ENCODE measurements at places on chromosomes 2 and 18.
A peak's percentile ranks its signal among the peaks of the same experiment; 100 is the strongest.

DNA sequence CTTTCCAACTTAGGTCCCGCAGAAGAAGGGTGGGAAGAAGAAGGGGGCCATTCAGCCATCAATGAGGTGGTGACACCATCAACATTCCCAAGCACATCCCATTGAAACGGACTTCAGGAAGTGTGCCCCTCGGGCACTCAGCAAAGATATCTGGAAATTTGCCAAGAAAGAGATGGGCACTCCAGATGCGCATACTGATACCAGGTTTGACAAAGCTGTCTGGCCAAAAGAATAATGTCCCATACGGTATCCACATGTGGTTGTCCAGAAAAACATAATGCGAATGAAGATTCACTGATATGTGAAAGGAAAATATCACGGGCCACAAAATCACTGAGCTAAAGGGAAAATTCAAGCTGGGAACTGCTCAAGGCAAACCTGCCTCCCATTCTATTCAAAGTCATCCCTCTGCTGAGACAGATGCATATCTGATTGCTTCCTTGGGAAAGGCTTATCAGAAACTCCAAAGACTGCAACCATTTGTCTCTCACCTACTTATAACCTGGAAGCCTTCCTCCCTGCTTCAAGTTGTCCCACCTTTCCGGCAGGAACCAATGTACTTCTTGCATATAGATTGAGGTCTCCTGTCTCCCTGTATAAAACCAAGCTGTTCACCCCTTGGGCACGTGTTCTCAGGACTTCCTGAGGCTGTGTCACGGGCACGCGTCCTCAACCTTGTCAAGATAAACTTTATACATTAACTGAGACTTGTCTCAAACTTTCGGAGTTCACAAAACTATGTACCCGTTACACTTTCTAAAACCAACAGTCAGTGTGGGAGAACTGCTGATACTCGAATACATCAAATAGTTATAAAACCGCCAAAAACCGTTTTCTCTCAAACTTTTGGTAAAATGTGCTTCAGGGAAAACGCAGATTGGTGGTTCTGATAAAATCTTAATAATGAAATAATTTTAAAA lies 1.3 kb upstream of the PDK1 start:
- DNase-seq: no peak

- DNase-seq: no peak
These were observed 801.9 kb upstream of the CELF4 start for GRCh38 chr18:38367473-38367872.

- DNase-seq: no peak
These were observed 44.4 kb upstream of the MGAT4A start for GRCh38 chr2:98775146-98775986.

- no peak for DNase-seq
These were observed 380.5 kb downstream of the DSEL start for GRCh38 chr18:67135981-67136380.

DNA sequence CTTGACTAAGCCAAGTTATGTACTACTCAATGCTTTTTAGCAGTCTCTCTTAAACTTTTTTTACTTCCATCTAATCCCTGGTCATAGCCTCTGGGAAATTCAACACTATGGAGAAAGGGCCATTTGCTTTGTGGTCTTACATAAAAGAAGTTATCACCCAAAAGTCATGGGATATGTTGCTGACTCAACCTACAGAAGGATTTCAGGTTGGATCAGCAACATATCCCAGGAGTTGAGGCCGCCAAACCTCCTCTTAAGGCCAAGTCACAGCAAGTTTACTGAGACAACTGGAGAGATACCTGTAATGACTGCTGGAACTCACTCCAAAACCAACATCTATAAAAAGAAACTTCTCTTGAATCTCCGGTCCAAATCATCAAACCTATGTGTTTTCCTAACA lies 141.1 kb downstream of the IRS1 start:
- DNase-seq: no peak

GRCh38 chr2:207925601-207926000 lies 99.7 kb downstream of the PLEKHM3 start:
- DNase-seq: no peak

GRCh38 chr2:156787517-156787916 lies 351.3 kb downstream of the GPD2 start:
- no peak for DNase-seq

DNA sequence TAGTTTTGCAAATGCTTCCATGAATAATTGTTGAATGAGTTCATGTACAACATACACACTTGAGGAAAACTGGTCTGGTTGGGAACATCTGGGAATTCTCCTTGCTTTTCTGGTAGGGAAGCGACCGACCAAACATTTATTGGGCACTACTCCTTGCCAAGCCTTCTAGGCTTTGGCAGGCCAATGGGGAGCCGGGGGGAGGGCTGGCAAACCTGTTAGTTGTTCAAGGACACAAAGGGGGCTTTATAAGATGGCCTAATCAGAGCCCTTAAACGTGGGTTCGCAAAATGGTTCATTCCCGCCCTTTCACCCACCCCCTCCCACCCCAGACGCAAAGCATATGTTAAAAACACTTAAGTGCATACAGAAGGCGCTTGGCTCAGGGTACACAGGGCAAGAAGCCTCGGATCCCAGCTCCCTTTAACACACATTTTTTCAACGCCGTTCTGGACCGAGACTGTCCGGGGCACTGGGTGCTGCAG lies 844 bp upstream of the VSNL1 start:
- DNase-seq: no peak

- no peak for DNase-seq
These were observed 172.7 kb upstream of the TRIB2 start for GRCh38 chr2:12543978-12544558.

GRCh38 chr2:226426292-226426736 lies 373.3 kb downstream of the IRS1 start:
- peak; percentile 98 for DNase-seq

GRCh38 chr2:31275976-31276375 lies 42.0 kb downstream of the EHD3 start:
- DNase-seq: no peak

DNA sequence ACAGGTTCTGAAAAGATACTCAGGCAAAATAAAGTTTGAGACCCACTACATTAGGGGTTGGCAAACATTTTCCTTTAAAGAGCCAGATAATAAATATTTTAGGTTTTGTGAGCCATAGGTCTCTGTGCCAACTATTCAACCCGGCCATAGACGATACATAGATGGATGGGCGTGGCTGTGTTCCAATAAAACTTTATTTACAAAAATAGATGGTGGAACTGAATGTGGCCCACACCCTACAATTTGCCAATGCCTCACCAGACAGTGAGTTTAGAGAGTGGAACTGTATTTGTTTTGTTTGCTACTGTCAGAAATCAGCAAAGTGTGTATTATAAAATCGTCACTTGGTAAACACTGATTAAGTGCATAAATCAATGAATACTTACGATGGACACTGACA lies 78.0 kb downstream of the ACKR3 start:
- DNase-seq: no peak

DNA sequence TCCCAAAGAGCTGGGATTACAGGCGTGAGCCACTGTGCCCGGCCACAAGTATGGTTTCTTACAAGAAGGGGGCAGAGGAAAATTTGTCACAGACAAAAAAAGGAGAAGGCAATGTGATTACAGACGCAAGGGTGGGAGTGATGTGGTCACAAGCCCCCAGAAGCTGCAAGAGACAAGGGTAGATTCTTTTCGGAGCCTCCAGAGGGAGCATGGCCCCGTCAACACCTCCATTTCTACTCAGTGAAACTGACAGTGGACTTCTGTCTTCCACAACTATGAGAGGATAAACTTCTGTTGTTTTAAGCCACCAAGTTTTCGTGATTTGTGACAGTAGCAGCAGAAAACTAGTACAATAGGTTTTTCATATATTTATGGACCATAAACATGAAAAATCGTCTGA lies 2.1 kb upstream of the TCF7L1 start:
- DNase-seq: no peak

GRCh38 chr2:127986548-127987079 lies 41.2 kb downstream of the SAP130 start:
- DNase-seq: no peak

- DNase-seq: no peak
These were observed 1434.4 kb downstream of the LRP1B start for GRCh38 chr2:140696449-140696848.

DNA sequence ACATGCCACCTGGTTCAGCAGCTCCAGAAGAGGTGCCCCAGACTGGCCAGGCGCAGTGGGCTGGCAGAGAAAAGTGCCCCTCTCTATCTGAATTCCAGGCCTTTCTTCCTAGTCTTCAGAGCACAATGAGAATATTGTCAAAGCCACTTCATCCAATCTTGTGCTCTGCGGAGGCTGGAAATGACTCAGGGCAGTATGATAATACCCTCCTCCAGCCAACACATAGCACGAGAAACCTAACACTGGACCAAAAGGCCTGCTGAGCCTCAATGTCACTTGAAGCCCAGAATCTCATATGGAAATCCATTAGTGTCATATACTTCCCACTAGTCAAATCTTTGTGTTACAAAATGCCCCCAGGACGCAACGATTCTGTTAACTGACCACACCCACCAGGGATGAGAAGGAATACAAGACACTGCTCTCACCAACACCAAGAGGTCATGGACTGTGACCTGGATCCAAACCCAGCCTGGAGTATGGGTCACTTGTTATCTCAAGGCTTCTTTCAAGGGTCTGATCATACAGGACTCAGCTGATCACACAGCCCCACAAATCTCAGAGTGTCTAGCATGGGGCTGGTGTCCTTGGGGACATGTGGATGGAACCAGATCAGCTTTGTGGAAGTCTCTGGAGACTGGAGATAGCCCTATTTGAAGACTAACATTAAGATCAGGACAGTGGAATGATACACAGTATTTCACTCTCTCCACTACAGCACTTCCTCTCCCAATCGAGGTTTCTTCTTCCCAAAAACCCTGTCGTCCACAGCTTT lies 10.1 kb downstream of the KIF3C start:
- no peak for DNase-seq

DNA sequence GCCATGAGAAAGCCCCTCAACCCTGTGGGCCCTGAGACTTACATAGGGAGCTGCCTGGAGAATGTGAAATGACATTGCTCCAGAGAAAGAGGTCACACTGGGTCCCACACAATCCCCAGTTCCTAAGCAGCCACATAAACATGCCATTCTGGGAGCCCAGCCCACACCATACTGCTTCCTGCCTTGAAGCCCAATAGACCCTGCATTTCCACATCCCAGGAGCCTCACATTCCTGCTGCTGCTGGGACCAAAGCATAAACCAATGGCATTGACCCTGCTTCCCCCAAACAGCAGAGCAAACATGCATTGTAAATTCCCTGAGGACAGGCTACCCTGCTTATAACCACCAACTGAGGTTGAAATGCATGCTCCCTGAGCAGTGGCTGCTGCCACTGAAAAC lies 1117.6 kb upstream of the SLC39A10 start:
- DNase-seq: no peak

GRCh38 chr2:98568161-98568956 lies 40.0 kb downstream of the COA5 start:
- peak; percentile 17 for DNase-seq

DNA sequence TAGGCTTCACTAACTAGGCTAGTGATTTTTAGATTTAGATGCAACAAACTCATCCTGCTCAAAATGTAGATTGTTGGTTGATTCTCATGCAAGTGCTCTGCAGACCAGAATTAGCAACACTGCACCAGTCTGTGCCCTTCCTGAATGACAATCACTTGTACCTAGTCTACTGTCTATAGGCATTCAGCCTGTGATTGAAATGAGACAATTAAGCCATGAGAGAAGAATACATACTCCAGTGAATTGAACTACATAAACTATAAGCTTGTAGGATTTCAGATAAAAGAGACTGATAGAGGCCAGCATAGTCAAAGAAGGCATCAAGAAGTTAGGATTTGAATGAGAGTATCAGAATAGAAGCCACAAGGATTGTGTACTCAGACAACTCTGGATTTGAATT lies 138.3 kb upstream of the NRXN1 start:
- no peak for DNase-seq

All from AG04449 (cell line).